Activated CD8-positive, alpha-beta memory T cell treated with anti-CD3 and anti-CD28 coated beads for 4 hours (primary cell): ENCODE measurements at places on chromosomes 7 and 10.

DNA sequence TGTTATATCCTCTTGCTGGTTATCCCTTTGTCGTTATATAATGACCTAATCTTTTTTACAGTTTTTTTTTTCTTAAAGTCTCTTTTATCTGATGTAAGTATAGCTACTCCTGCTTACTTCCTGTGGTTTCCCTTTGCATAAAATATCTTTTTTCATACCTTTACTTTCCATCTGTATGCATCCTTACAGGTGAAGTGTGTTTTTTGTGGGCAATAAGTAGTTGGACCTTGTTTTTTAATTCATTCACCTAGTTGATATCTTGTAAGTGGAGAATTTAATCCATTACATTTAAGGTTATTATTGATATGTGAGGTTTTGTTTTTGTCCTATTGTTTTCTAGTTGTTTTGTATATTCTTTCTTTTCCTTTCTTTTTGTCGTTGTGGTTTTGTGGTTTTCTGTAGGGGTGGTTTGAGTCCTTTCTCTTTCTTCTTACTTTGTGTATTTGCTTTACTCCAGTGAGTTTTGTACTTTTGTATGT is 168.6 kb downstream of the MLLT10 start:
- no peak for DNase-seq

DNA sequence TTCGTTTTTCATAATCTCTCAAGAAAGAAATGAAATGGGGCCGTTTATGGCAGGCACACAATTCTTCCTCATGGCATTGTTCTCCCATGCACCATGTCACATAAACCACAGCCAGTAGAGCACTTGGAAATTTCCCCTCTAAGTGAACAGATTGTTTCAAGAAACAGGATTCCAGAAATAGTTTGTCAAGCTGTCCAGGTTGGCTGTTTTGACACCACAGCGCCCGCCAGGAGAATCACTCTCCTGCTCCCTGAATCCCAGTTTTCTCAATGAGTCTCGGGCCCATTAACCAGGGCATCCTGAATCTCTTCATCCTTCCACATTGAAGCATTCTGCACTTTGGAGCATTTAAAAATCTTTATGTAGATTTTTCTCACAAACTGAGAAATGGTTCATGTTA is 172.2 kb upstream of the NEBL start:
- no peak for DNase-seq

- DNase-seq: no peak
These were observed 628.8 kb downstream of the SUGCT start for GRCh38 chr7:40763319-40764287.

DNA sequence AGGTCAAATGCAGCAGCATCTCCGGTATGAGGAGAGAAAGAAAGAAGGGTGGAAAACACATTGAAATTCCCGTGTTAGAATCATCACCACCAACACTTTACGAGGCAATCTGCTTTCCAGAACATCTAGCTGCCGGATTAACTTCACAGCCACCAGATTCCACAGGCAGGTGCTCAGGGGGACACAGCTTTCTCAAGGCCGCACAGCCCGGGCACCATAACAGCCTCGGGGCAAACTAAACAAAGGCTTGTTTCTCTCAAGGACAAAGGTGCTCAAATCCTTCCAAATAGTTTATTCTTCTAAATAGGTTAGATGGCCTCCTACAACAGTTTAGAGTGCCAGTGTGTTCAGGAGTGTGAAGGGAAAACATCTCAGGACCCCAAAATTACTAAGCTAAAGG is 156.3 kb downstream of the DIP2C start:
- DNase-seq: no peak

DNA sequence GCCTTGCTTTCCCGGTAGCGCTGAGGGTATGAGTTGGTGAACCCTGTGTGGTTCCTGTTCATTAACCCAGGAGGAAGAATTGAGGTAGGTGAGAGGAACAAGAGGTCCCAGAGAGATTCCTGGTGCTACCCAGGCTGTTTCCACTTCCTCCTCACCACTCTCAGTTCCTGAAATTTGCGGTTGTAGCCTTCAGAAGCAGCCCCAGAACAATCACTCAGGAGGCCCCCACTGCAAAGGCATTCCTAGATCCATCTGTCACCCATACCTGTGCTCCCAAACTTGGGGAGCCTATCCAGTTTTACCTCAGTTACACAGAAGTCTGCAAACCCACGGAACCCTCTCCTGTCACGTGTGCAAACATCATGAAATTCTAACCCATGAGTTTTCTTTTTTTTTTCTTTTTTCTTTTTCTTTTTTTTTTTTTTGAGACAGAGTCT is 9.0 kb upstream of the PIP4K2A start:
- no peak for DNase-seq

DNA sequence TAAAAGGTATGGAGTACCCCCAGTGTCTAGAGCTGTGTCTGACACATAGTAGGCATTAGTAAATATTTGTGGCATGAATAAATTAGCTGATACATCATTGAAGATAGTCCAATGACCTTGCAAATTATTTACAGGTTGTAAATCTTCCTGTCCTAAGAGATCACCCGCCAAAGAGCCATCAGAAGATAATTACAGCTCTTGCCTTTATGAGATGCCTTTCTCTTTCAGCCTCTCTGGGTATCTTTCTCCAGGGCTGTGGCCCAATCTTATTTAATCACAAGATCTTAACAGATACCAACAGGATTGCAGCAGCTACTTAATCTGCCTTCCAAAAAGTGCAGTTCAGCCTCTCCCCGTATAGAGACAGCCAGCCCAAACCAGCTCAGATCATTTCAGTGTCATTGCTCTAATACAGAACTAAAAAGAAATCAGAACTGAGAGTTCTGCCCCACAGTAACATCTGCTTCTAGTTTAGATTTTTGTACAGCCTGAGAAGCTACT is 41.5 kb downstream of the MYOF start:
- DNase-seq: no peak

DNA sequence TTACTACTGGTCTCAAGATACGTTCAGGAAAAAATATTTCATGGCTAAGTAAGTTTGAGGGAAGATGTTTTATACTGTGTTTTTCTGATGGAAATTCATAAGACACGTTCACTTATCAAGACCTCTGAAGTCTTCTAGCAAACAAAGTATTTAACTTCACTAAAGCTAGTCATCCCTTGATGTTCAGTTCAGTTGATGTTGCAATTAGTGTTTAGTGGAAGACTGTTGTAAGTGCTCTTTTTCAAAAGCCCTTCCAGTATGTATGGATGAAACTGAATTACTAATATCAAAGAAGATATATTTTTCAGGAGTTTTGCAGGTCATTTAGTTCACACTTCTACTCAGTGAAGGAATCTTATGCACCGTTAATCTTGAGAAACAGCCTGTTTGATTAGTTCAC is 25.1 kb downstream of the CUL1 start:
- DNase-seq: no peak

GRCh38 chr7:42247301-42247700 is 10.3 kb upstream of the GLI3 start:
- no peak for DNase-seq

GRCh38 chr7:23356726-23357125 is 57.6 kb downstream of the MALSU1 start:
- no peak for DNase-seq

- no peak for DNase-seq
These were observed 159.3 kb downstream of the ELMO1 start for GRCh38 chr7:37289367-37289766.

DNA sequence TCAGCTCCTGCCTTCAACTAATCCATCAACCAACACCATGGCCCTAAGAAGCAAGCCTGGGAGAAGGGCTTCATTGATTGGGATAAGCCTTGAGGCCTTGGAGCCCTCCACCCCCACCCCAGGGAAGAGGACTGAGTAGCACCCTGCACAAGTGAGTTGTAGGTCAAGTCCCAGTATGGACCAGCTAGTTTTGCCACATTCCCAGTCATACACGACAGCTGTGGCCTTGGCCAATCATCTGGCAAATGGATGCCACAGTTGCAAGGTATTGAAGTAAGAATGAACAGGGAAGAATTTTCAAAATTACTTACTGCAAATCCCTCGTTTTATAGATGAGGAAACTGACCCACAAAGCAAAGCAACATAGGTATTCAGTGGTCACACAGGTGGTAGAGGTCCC is 109.7 kb downstream of the STRA8 start:
- no peak for DNase-seq

DNA sequence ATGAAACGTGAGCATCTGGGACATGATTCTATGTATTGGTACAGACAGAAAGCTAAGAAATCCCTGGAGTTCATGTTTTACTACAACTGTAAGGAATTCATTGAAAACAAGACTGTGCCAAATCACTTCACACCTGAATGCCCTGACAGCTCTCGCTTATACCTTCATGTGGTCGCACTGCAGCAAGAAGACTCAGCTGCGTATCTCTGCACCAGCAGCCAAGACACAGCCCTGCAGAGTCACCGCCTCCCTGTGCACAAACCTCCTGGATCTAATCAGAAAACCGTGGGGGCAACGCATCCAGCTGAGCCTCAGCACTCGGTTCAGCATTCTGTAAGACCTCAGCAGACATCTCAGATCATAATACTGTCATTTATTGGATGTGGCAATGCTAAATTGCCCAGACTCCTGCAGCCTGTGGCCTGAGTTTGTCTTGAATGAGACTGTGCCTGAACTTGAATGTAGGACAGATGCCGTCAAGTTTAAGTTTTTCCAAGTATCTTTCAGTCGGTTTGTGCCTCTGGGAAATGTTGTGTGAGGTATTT is 41.5 kb upstream of the PRSS58 start:
- DNase-seq: no peak

DNA sequence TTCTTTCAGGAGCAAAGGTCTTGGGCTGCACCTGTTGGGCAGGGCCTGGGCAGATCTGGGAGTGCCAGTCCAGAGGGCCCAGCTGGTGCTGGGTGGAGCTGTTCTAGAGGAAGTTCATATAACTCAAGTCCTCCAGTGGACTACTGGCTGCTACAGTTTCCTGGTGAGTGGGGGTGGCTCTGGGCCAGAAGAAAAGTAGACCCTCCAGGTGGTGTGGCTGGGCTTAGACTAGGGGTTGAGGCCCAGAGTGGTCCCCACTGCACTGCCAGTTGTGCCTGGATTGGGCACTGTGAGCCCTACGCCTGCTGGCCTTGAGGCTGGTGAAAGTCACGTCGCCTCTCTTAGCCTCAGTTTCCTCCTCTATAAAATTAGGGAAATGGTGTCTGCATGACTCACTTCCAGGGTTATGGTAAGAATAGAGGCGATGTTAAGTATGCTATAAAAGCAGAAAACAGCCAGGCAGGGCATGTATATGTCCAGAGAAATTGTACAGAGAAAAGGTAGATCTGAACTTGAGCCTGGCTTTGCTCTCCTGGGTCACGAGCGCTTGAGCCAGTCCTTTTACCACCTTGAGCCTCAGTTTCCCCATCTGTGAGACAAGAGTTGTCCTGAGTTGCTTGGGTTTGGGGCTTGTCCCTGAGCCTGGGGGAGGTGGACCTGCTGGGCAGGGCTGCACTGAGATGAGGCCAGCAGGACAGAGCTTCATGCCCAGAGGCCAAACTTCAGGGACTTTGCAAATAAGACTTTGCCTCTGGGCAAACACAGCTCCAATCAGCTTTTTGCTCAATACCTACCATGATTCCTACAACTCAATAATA is 3.8 kb upstream of the CLDN3 start:
- no peak for DNase-seq

DNA sequence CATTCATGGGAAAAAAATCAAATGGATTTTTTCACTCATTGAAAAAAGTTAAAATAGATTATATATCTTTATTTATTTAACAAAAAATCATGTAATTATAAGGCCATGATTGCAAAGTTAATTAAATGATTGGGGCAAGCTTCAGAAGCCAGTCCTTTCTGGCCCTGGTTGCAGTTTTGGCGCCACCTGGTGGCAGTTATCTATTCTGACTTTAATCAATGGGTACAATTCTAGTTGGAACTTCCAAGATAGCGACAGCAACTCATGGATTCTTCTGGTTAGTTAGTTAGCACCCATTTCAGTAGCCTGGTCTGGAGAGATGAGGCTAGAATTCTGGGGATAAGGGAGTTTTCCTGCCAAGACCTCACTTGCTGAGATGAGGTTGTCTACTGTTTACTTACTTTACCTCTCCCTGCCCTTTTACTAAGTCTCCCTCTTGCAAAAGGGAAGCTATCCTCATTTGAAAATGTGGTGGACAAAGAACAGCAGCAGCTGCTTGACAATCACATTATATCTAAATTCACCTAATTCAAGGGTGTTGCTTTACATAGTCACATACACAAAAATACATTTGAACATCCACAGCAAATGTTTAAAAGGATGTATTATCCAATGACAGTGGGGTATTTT is 42.3 kb downstream of the NOC3L start:
- peak; percentile 29 for DNase-seq

- no peak for DNase-seq
These were observed 481.3 kb upstream of the NRP1 start for GRCh38 chr10:33815776-33816175.

- no peak for DNase-seq
These were observed 257.2 kb upstream of the CTBP2 start for GRCh38 chr10:125417605-125418004.

DNA sequence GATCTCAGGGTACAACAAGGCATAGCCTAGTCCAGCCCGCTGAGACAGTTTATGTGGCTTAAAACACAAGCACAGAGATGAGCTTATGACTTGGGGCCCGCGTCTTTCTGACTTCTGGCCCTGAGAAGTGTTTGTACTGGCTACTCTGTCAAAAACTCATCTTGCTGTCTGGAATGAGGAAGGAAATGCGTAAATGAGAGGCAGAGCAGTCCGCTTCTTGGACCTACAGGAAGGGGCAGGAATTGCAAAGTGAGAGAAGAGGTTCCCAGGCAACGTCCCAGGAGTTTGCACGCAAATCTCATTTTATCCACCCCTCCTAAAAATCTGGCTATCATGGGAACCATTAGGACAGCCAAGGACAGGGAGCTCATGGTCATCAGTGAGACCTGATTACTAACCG is 5.5 kb downstream of the ANXA11 start:
- no peak for DNase-seq

- no peak for DNase-seq
These were observed 34.5 kb upstream of the GSAP start for GRCh38 chr7:77450613-77451012.

DNA sequence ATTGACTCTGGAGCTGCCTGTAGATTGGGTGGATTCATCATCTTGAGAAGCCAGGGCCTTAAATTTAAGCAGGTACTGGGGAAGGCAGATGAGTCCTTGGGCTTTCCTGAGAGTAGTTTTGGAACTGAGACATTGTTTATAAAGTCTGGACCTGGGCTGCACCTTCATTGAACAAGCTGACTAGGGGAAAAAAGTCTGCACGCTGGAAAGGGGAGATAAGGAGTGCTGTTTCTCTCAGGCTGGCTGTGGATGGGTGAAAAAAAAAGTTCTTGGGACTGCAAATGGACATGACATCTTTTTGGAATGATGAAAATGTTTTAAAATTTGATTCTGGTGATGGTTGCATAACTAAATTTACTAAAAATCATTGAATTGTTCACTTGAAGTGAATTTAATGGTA is 12.0 kb downstream of the SEC24C start:
- no peak for DNase-seq

GRCh38 chr7:148700661-148701064 is 2.0 kb downstream of the CUL1 start:
- DNase-seq: no peak

- DNase-seq: no peak
These were observed 276.9 kb downstream of the DNAJB6 start for GRCh38 chr7:157613575-157614322.
